ENCODE measurements at places on chromosomes 1 and 21. TPM values are rescaled to one million over a fixed set of nuclear protein-coding genes. Genes with fewer than 3 reads are reported as not detected.

CSF3R gene
- total RNA-seq: not detected

GRCh38 chr1:30381671-30382365, 341.6 kb downstream of the MATN1 start:
- no peak for DNase-seq
- no peak overlapping the region for H3K27ac ChIP-seq
- no peaks in the 10 kb centered on the region for H3K36me3 ChIP-seq
- no peaks in the 10 kb centered on the region for H3K27me3 ChIP-seq

DNA sequence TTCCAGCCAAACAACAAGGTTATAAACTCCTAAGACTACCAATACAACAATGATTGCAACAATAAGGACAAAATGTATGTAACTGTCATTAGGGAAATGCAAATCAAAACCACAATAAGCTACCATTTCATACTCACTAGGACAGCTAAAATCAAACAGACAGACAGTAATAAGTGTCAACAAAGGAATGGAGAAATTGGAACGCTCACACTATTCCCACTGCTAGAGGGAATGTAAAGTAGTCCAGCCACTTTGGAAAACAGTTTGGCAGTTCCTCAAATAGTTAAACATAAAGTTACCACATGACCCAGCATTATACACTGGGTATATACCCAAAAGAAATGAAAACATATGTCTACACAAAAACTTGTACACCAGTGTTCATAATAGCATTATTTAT, 9.3 kb downstream of the PRKAB2 start:
- H3K4me3 ChIP-seq: no peak overlapping the region
- no peak overlapping the region for H3K27ac ChIP-seq
- no peak for DNase-seq
- no peaks in the 10 kb centered on the region for H3K4me1 ChIP-seq

DNA sequence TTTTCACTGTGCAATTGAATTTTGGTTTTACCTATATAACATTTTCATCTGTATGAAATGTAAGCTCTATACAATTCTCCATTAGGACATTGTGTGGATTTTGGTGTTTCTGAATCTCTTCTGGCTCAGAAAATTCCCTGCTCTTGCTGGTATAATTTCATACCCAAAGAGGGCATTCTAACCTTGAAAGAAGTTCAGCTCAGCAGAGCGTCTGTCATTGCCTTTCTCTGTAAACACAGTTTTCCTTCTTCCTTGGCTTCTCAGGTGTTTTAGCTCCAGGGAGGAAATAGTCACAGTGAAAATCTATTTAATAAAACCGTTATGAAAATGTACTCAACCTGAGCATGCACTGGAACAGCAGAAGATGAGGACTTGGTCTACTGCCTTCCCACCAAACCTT, 16.0 kb downstream of the DISC1 start:
- H3K4me1 ChIP-seq: no peaks in the 10 kb centered on the region
- H3K4me3 ChIP-seq: no peak overlapping the region
- DNase-seq: no peak
- no peak overlapping the region for H3K27ac ChIP-seq

DNA sequence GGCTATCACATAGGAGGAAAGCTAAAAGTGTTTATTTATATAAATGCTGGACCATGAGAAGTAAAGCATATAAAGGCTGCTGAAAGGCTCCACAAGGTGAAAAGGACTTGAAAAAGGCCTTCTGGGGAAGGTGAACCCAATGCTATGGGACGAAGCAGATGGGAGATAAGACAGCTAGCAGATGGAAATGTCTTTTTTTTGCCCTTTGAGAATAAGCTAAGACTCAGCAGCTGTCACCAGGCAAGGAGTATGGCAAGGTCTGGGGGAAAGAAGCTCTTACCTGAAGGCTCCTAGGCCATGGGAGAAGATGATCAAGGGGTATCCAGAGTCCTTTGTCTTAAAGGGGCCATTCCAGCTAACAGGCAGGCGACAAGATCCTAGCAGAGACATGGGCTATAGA, 9.9 kb downstream of the PAFAH2 start:
- no peak overlapping the region for H3K4me3 ChIP-seq
- no peaks in the 10 kb centered on the region for H3K4me1 ChIP-seq
- H3K36me3 ChIP-seq: no peaks in the 10 kb centered on the region
- no peaks in the 10 kb centered on the region for H3K27me3 ChIP-seq
- no peak for DNase-seq
- no peak overlapping the region for H3K27ac ChIP-seq

DNA sequence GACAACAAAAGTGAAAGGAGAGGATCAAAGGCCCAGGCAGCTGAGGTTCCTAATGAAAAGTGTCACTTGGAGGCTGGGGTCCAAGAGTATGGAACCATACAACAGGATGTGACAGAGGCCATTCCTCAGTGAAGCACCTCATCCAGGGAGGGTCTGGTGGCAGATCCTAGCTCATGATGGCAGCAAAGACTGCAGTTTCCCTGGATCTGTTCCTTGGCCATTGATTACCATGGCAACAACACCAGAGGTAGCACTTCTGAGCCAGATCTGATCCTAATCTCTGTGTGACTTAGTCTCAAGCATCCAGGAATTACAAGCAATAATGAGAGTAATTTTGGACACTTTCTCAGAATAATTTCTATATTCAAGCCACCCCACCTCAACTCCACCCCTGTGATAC, 12.9 kb downstream of the FAM177B start:
- no peak overlapping the region for H3K4me3 ChIP-seq
- H3K27ac ChIP-seq: no peak overlapping the region
- DNase-seq: peak; percentile 3
- H3K27me3 ChIP-seq: no peaks in the 10 kb centered on the region
- H3K36me3 ChIP-seq: no peaks in the 10 kb centered on the region

DNA sequence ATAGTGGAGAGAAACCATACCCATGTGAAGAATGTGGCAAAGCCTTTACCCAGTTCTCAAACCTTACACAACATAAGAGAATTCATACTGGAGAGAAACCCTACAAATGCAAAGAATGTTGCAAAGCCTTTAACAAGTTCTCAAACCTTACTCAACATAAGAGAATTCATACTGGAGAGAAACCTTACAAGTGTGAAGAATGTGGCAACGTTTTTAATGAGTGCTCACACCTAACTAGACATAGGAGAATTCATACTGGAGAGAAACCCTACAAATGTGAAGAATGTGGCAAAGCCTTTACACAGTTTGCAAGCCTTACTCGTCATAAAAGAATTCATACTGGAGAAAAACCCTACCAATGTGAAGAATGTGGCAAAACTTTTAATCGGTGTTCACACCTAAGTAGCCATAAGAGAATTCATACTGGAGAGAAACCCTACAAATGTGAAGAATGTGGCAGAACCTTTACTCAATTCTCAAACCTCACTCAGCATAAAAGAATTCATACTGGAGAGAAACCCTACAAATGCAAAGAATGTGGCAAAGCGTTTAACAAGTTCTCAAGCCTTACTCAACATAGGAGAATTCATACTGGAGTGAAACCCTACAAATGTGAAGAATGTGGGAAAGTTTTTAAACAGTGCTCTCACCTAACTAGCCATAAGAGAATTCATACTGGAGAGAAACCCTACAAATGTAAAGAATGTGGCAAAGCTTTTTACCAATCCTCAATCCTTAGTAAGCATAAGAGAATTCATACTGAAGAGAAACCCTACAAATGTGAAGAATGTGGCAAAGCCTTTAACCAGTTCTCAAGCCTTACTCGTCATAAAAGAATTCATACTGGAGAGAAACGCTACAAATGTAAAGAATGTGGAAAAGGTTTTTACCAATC, 80.0 kb downstream of the JMJD4 start:
- peaks cover 27% of the 10 kb centered on the region for H3K36me3 ChIP-seq
- no peaks in the 10 kb centered on the region for H3K27me3 ChIP-seq
- no peak overlapping the region for H3K27ac ChIP-seq
- no peak for DNase-seq
